Adrenal gland (tissue), 19 donors: ENCODE measurements at places on chromosomes 16 and 17. TPM values are rescaled to one million over a fixed set of nuclear protein-coding genes. Genes with fewer than 3 reads are reported as not detected.

FOXF1 gene
- not detected for total RNA-seq

PRPSAP1 gene
- total RNA-seq = 33.8 TPM

ADAP2 gene
- 47.1 TPM for total RNA-seq

CETP gene
- total RNA-seq = 2.5 TPM

MMP25 gene
- not detected for total RNA-seq

PRSS21 gene
- total RNA-seq = not detected

TNFRSF17 gene
- not detected for total RNA-seq

GAS7 gene
- total RNA-seq = 50.2 TPM

C1QTNF1 gene
- 20.4 TPM for total RNA-seq

CUEDC1 gene
- total RNA-seq = 40.2 TPM

NPB gene
- total RNA-seq = not detected

MT4 gene
- total RNA-seq = not detected

DNA sequence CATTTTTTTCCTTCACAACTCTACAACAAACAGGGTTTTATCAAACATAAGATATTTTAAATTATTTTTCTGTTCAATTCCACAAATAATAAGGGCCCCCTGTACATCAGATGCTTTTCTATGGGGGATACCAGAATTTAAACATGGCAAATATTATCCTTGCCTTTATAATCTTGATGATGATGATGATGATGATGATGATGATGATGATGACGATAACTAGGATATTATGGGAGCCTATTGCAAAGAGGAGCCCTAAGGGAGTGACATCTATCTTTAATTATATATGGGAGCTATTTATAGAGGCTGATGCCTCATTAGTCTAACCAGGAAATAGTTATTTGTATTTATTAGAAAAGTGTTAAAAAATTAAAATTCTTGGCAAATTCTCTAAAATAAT is 6.8 kb downstream of the MEIOC start:
- no peak overlapping the region for H3K4me3 ChIP-seq
- H3K27me3 ChIP-seq = peaks cover 4% of the 10 kb centered on the region
- no peak overlapping the region for H3K27ac ChIP-seq
- H3K36me3 ChIP-seq = no peaks in the 10 kb centered on the region
- no peaks in the 10 kb centered on the region for H3K4me1 ChIP-seq
- no peak for DNase-seq

DNA sequence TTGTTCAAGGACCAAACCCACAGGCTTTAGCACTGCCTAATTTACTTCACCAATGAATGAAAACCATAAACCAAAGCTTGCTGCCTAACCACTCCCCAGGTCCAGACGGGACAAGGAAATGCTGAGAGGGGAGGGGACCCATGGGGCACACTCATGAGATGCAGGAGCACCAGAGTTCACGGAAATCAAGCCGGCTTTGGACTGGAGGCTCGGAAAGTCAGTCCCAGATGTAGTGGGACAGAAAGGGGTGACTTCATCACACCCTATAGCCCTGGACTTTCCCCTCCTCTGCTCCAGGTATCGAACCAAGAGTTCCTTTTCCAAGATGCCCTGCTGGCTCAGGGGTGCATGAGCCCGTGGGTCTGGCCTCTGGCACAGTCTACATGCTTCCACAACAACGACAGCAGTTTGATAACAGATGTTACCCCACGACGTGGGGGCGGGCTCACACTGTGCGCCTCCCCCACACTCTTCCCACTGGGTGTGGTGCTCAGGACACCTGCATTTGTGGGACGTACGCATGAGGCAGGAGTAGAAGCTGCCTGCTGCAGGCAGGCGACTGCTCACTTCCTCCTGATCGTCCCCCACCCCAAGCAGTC is 63.2 kb downstream of the AMFR start:
- no peak for DNase-seq
- peaks cover 44% of the 10 kb centered on the region for H3K36me3 ChIP-seq
- no peaks in the 10 kb centered on the region for H3K27me3 ChIP-seq
- peaks cover 10% of the 10 kb centered on the region for H3K4me1 ChIP-seq

DNA sequence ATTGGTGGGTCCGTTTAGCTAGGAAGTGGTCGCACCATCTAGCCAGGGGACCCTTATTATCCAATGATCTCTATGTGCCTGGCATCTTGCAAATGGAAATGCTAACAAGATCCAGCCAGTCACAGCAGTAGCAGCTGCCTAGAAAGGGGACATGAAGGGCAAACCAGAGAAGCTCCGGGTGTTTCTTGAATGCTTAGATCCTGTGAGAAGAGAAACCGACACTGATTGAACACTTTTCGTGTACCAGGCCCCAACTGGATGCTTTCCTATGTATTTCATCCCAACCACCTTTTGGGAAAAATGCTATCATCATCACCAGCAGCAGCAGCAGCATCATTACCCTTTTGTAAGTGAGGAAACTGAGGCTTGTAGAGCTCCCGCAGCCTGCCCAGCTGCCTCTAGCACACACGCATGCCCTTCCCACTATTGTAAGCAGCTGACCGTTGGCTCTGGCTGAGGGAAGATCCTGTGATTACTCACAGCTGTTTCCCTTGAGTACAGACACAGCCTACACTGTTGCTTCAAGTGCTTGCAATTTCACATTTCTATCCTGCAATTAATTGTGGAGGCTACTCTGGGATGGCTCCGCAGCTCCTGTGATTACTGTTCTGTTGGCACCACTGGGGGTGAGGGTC is 180.7 kb upstream of the CACNG5 start:
- no peaks in the 10 kb centered on the region for H3K4me1 ChIP-seq
- no peak overlapping the region for H3K4me3 ChIP-seq
- no peaks in the 10 kb centered on the region for H3K27me3 ChIP-seq
- H3K36me3 ChIP-seq = no peaks in the 10 kb centered on the region

DNA sequence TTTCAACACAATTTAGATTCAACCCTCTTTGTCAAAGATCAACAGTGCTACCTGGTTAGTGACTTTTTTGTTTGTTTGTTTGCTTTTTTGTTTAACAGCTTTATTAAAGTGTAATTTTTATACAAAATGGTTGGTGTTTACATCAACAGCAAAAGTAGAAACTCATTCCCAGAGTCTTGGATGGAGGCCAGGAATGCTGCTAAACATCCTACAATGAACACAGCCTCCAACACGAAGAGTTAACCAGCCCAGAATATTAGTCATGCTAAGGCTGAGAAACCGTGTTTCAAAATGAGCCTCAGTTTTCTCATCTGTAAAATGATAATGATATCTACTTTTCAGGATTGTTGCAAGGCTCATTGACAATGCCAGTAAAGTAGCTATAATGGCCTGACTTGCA is 211.0 kb upstream of the MAF start:
- H3K27me3 ChIP-seq = no peaks in the 10 kb centered on the region
- no peaks in the 10 kb centered on the region for H3K36me3 ChIP-seq
- no peak overlapping the region for H3K4me3 ChIP-seq
- H3K27ac ChIP-seq = no peak overlapping the region
- no peaks in the 10 kb centered on the region for H3K4me1 ChIP-seq

DNA sequence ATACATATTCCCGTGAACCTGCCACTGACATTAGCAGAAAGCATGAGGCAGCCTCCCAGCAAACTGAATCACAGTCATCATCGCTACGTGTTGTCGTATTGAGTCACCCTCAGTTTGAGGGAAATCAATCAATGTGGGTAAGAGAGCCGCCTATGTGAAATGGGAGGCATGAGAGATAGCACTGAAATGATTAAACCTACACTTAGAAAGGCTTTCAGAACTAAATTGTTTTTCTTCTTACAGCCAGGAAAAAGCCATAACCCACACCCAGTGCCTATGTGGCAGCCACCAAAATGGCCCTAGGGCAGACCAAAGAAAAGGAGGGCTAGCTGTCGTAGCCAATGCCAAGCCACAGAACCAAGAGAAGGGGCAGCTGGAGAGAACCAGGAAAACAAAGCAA is 90.5 kb downstream of the ADAMTS18 start:
- H3K27ac ChIP-seq = no peak overlapping the region
- no peak overlapping the region for H3K4me3 ChIP-seq
- H3K27me3 ChIP-seq = no peaks in the 10 kb centered on the region
- no peaks in the 10 kb centered on the region for H3K36me3 ChIP-seq
- H3K4me1 ChIP-seq = no peaks in the 10 kb centered on the region

GRCh38 chr17:16584273-16584995 is 15.4 kb upstream of the ZNF287 start:
- no peaks in the 10 kb centered on the region for H3K4me1 ChIP-seq
- no peaks in the 10 kb centered on the region for H3K27me3 ChIP-seq
- DNase-seq = peak; percentile 92
- peak overlapping the region; percentile 25 for H3K4me3 ChIP-seq
- H3K27ac ChIP-seq = no peak overlapping the region

GRCh38 chr17:78935419-78936323 is 10.5 kb upstream of the TIMP2 start:
- H3K27ac ChIP-seq = no peak overlapping the region
- DNase-seq = peak; percentile 83
- H3K4me3 ChIP-seq = no peak overlapping the region
- no peaks in the 10 kb centered on the region for H3K27me3 ChIP-seq
- H3K36me3 ChIP-seq = no peaks in the 10 kb centered on the region

- H3K4me3 ChIP-seq = no peak overlapping the region
- no peaks in the 10 kb centered on the region for H3K4me1 ChIP-seq
- H3K27me3 ChIP-seq = no peaks in the 10 kb centered on the region
- no peak for DNase-seq
These were observed 166.4 kb downstream of the TANC2 start for GRCh38 chr17:63132459-63132911.

GRCh38 chr17:72307836-72308235 is 187.0 kb downstream of the SOX9 start:
- no peaks in the 10 kb centered on the region for H3K27me3 ChIP-seq
- H3K4me1 ChIP-seq = no peaks in the 10 kb centered on the region
- DNase-seq = no peak

DNA sequence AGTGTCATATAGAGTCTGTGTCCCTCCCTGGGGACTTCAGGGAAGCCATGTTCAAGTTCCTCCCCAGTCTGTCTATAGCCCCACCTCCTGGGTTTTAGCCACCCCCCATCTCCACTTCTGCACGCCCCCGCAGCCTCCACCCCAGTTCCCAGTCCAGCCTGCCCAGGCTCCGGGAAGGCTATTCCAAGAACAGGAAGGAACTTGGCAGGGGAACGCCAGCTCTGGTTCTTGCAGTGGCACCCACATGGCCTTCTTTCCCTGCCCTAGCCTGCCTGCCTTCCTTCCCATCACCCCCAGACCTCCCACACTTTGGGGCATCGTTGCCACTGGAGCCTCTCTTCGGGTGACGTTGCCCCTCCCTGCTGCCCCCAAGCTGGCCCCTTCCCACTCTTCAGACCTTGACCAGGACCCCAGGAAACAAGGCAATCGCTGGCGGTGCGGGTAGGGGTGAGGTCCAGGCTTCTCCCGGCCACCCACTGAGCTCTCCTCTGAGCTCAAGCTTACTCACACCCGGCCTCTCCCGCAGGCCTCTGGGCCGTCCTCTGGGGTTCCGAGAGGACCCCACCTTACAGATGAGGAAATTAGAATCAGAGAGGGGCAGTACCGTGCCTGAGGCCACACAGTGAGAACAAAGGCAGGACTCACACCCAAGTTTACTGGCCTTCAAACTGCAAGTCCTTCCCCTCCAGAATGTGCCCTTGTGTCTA is 9.2 kb upstream of the CES4A start:
- no peak overlapping the region for H3K4me3 ChIP-seq
- H3K27me3 ChIP-seq = no peaks in the 10 kb centered on the region
- no peaks in the 10 kb centered on the region for H3K36me3 ChIP-seq
- no peaks in the 10 kb centered on the region for H3K4me1 ChIP-seq

GRCh38 chr16:78405040-78405439 is 305.6 kb downstream of the WWOX start:
- H3K27ac ChIP-seq = no peak overlapping the region
- H3K4me3 ChIP-seq = no peak overlapping the region
- no peaks in the 10 kb centered on the region for H3K36me3 ChIP-seq
- DNase-seq = no peak
- H3K27me3 ChIP-seq = no peaks in the 10 kb centered on the region

- no peaks in the 10 kb centered on the region for H3K4me1 ChIP-seq
- H3K27me3 ChIP-seq = no peaks in the 10 kb centered on the region
These were observed 10.3 kb downstream of the NT5M start for GRCh38 chr17:17313350-17313991.

DNA sequence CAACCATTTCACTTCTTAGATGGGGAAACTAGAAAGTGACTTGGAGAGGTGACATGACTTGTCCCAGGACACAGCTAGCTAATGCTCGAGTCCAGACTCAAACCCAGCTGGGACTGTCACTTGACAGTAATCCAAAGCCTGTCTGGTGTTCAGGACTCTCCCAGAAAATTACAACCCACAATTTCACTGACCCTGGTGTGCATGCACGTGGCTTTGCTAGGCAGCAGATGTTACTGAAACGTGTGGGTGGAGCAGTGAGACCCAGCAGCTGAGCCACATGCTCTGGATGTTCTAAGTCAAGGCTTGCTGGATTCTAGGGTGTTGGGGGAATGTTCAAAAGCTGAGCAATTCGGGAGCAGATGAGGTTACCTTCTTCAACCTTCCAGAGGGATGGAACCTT is 364.6 kb downstream of the GRIN2A start:
- H3K4me3 ChIP-seq = no peak overlapping the region
- DNase-seq = no peak
- H3K27ac ChIP-seq = no peak overlapping the region
- H3K27me3 ChIP-seq = peaks cover 4% of the 10 kb centered on the region
- no peaks in the 10 kb centered on the region for H3K36me3 ChIP-seq

- no peak for DNase-seq
- H3K27me3 ChIP-seq = no peaks in the 10 kb centered on the region
- no peak overlapping the region for H3K4me3 ChIP-seq
- no peak overlapping the region for H3K27ac ChIP-seq
- H3K4me1 ChIP-seq = no peaks in the 10 kb centered on the region
These were observed 15.7 kb upstream of the CD79B start for GRCh38 chr17:63947711-63948330.

DNA sequence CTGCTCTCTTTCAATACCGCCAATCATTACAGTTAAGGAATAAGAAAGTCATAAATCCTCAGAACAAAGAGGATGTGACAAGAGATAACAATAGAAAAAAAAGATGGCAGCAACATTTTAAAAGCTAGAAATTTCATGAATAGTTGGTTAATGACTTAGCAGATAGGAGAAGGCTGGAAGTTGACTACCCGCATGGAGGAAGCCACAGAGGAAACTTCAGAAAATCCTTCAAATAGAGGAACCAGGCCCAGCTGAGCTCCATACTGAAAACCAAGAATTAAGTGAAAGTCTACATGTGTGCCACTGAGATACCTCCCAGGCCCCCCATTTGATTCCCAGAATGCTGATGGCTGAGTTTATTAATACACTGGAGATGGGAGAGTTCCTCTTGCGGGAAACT is 109.3 kb downstream of the GSG1L start:
- DNase-seq = no peak
- no peaks in the 10 kb centered on the region for H3K36me3 ChIP-seq
- H3K4me3 ChIP-seq = no peak overlapping the region
- H3K4me1 ChIP-seq = no peaks in the 10 kb centered on the region
- no peaks in the 10 kb centered on the region for H3K27me3 ChIP-seq
- no peak overlapping the region for H3K27ac ChIP-seq

GRCh38 chr16:86850670-86851069 is 272.3 kb downstream of the FOXL1 start:
- no peaks in the 10 kb centered on the region for H3K36me3 ChIP-seq
- no peak overlapping the region for H3K27ac ChIP-seq
- H3K27me3 ChIP-seq = no peaks in the 10 kb centered on the region
- H3K4me3 ChIP-seq = no peak overlapping the region
